ENCODE measurements at places on chromosomes 2 and 18. TPM values are rescaled to one million over a fixed set of nuclear protein-coding genes. Genes with fewer than 3 reads are reported as not detected.

RAX gene
- not detected for total RNA-seq

APCDD1 gene
- total RNA-seq, result 0.91 TPM

UXS1 gene
- total RNA-seq, result 51.0 TPM

FOXI3 gene
- not detected for total RNA-seq

SERPINB13 gene
- not detected for total RNA-seq

RND3 gene
- total RNA-seq, result 68.6 TPM

DNA sequence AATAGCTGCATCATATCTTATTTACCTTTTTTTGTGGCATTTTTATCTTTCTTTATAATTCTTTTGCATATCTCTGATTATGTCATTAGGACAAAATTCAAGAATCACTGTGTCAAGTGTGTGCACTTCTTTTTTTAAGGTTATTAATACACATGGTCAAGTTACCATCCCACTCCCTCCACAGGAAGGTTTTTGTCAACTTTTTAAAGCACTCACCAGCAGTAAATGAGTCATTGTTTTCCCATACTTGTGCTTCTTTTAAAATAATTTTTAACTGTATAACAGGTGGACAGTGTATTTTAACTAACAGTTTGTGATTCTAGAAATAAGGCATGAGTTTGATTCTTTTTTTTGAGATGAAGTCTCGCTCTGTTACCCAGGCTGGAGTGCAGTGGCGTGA, 45.7 kb upstream of the FAM171B start:
- DNase-seq, result peak; percentile 47

- DNase-seq, result no peak
Observed at GRCh38 chr2:128736689-128737545, 418.2 kb upstream of the HS6ST1 start.

DNA sequence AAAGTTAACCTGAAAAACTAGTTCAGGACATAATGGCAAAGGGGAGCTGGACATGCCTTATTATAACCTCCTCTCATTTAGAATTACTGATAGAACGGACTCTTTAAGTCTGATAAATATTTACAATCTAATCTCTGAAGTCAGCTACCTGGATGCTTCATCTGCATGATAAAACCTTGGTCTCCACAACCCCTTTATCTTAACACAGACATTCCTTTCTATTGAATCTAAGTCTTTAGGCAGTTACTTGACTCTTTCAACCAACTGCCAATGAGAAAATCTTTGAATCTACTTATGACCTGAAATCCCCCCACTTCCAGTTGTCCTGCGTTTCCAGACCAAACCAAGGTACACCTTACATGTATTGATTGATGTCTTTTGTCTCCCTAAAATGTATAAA, 191.2 kb upstream of the LRRTM4 start:
- no peak for DNase-seq

GRCh38 chr2:45009303-45009927, at the start of gene SIX2:
Gene SIX2, minus strand, starts transcription at chr2:45009452. Its CDS starts 342 bp downstream, at chr2:45009110.
- DNase-seq, result peak; percentile 99

GRCh38 chr2:21404137-21404536, 280.4 kb downstream of the TDRD15 start:
- no peak for DNase-seq

- DNase-seq, result no peak
Observed at GRCh38 chr18:21101172-21101571, 10.4 kb downstream of the ROCK1 start.

DNA sequence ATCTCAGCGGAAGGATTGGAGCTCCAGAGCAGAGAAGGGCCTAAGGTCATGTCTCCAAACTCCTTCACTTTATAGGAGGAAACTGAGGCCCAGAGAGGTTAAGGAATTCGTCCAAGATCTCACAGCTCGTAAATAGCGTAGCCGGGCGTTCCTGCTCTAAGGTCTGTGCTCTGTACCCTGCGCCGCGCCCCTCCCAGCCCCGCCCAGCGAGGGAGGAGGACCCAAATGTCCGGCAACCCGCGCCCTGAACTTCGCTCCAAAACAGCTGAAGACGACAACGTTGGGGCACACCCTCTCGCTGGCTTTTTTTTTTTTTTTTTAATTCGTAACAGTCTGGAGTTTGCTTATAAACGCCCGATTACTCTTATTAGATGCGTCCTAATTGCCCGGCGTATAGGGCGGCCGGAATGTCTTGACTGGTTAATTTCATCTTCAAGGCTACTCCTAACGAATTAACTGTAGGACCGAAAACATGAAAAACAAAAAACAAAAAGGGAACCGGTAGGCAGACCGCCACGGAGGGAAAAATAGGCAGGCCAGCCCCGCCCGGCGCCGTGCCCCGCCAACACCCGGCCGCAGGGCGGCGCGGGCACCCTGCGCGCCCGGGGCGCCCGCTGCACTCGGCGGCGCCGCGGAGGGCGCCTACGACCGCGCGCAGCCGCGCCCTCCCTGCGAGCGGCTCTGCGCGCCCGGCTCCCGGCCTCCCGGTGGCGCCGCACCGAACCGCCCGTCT, 928 bp upstream of the FOSL2 start:
- DNase-seq, result peak; percentile 96

DNA sequence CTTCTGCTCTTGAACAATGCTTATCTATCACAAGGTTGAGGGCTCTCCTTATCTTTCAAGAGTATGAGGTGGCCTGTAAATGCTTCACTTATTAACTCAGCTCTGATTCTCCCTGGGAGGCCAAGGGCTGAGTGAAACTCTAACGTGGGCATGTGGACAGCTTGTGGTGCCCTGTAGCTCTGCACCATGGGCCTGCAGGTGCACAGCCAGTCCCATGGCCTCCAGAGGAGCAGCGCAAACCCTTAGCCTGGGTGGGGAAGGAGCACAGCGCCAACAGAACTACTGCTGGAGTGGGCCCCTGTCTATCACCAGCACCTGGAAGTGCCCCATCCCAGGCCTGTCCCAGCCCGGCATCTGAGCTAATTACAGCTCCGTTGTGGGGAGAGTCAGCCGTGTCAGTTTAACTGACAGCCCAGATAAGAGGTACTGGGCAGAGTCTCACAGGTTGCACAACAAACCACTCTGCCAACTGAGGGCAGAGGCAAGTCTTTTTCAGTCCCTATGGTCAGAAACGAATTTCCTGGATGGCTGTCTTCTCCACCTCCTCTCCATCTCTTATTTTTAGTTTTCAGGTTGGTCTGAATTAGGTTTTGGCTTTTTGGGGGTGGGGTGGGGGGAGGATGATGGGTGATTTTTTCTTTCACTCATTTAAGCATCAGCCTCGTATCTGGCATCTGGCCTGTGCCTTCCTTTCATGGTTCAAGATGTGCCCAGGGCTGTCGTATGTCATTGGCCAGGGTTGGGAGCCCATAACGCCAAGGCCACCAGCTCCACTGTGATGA, 219.5 kb downstream of the BCL2 start:
- DNase-seq, result no peak

DNA sequence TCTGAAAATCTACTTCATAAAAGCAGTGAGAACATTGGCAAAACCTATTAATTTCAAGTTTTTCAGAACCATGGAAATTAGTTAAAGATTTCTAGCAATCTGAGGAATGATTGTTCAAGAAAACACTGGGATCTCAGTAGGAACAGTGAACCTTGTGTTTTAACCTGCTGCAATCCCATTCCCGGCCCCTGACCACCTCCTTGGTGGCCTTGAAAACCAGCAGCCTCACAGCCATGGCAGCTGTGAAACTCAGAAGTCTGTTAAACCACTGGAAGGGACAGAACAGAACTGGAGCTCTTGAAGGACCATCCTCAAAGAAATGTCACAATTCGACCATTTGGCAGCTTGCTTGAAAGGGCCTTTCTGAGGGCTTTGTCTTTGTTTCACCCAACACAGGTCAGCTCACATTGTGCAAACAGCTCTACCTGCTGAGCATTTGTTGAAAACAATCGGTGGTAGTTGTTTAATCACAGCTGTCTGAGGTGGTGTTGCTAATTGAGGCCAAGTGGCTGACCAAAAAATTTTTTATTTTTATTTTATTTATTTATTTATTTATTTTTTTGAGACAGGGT, 25.8 kb downstream of the NEDD4L start:
- no peak for DNase-seq

GRCh38 chr2:85288244-85288725, 39.5 kb downstream of the TGOLN2 start:
- DNase-seq, result no peak

- peak; percentile 87 for DNase-seq
Observed at GRCh38 chr2:201231781-201232466, 28.4 kb upstream of the CASP8 start.

GRCh38 chr18:70232261-70232660, 26.8 kb upstream of the RTTN start:
- no peak for DNase-seq

- DNase-seq, result peak; percentile 72
Observed at GRCh38 chr2:176582990-176583481, 313.8 kb downstream of the MTX2 start.

DNA sequence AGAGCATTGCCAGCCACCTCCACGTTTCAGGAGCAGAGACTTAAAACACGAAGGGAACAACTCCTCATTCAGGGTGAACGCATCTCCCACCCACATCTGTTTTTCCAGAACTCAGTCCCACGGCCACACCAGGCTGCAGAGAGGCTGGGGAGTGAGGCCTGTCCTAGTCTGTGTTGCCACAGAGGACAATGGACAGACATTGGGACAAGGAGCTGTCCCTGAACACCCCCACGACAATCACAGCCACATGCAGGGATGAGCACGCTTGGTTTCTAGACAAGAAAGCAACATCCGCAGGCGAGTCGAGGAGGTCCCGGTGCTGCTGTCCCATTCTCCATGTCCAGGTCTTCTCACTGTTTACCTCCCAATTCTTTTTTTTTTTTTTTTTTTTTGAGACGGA, 167.4 kb downstream of the EIPR1 start:
- no peak for DNase-seq

- peak; percentile 3 for DNase-seq
Observed at GRCh38 chr2:184312970-184313369, 285.4 kb upstream of the ZNF804A start.

- no peak for DNase-seq
Observed at GRCh38 chr2:26876260-26876659, 28.3 kb downstream of the DPYSL5 start.

DNA sequence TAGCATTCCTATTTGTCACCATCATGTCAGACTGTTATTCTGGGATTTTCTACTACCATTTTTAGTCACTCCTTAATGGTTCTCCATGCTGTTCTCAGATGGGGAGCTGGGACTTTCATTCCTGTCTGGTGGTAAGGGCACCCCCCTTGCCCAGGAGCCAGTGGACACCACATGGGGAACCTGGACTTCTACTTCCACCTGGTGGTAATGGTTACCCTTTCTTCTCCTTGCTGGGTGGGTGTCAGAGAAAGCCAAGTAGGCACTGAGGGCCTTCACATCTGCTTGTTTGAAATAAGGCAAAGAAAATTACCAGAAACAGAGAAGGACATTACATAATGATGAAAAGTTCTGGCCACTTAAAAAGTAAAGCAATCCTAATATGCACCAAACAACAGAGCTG, 239.8 kb downstream of the FHOD3 start:
- DNase-seq, result no peak

- no peak for DNase-seq
Observed at GRCh38 chr2:66543257-66543767, 108.4 kb downstream of the MEIS1 start.

DNA sequence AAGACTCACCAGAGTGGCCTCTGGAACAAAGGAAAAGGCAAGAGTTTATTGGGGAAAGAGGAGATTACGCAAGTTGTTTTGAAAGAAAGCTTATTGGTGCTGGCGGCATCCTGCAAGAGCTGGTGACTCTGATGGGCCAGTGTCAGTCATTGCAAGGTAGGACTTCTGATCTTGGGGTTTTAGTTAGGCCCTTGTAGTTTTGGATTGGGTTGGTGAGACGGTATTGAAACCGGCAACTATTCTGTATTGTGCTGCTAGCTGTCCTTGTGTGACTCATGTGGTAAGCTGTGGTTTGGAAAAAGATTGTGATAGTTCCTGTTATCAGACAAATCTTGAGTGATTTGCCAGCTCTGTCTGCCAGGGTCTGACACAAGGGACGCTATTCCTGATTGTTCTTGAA, 159.1 kb upstream of the PIEZO2 start:
- DNase-seq, result no peak
